ENCODE measurements at places on chromosomes 6 and 20.

- peak overlapping the region; percentile 17 for H3K27ac ChIP-seq
- peaks cover 22% of the 10 kb centered on the region for H3K4me1 ChIP-seq
- H3K36me3 ChIP-seq = peaks cover 27% of the 10 kb centered on the region
- no peak overlapping the region for H3K4me3 ChIP-seq
Observed at GRCh38 chr6:157209865-157210530, 113.3 kb downstream of the TMEM242 start.

DNA sequence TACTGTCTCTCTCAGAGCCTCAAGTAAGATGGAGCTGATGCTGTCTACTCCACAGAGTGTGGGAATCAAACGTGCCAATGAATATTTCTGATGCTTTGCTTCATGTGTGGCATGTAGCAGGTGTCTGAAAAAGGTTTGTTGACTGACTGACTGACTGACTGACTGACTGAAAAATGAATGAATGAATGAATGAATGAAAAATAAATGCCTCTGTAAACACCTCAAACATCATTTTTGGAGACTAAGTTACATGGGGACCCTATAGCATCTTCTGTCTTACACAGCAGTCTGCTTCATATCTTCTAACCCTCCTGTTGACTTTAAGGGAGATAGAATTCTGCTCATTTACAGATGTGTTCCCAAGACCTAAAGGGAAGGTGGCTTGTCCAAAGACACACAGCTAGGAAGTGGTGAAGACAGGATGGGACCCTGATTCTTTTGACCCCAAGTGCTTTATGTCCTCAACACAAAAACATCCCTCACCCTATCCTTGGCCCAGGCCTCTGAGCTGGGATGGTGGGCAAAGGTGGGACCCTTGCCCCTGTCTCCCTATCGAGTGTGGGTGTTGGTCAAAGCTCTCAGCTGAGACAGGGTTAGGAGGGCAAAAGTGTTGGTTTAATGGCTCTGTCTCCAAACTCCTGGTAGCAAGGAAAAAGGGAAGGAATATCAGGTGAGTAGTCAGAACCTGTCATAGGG lies 104.4 kb downstream of the TOX2 start:
- H3K27me3 ChIP-seq = no peaks in the 10 kb centered on the region
- H3K4me1 ChIP-seq = peaks cover 3% of the 10 kb centered on the region
- DNase-seq = no peak

DNA sequence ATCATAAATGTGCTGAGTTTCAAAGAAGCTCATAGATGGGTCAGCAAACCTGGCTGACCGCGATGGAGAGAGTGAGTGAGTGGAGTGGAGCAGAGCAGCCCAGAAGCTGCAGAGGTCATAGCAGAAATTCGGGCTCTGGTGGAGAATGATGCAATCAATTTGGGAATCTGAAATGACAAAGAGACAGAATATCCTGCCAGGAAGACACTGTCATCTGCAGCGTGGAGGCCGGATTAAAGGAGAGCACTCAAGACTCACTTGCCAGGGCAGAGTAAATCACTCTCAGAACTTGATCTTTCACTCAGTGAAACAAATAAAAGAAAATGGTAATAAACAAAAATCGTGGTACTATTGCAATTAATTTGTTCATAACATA lies 109.6 kb upstream of the RREB1 start:
- no peaks in the 10 kb centered on the region for H3K36me3 ChIP-seq
- peaks cover 15% of the 10 kb centered on the region for H3K4me1 ChIP-seq
- H3K4me3 ChIP-seq = no peak overlapping the region
- no peak for DNase-seq

DNA sequence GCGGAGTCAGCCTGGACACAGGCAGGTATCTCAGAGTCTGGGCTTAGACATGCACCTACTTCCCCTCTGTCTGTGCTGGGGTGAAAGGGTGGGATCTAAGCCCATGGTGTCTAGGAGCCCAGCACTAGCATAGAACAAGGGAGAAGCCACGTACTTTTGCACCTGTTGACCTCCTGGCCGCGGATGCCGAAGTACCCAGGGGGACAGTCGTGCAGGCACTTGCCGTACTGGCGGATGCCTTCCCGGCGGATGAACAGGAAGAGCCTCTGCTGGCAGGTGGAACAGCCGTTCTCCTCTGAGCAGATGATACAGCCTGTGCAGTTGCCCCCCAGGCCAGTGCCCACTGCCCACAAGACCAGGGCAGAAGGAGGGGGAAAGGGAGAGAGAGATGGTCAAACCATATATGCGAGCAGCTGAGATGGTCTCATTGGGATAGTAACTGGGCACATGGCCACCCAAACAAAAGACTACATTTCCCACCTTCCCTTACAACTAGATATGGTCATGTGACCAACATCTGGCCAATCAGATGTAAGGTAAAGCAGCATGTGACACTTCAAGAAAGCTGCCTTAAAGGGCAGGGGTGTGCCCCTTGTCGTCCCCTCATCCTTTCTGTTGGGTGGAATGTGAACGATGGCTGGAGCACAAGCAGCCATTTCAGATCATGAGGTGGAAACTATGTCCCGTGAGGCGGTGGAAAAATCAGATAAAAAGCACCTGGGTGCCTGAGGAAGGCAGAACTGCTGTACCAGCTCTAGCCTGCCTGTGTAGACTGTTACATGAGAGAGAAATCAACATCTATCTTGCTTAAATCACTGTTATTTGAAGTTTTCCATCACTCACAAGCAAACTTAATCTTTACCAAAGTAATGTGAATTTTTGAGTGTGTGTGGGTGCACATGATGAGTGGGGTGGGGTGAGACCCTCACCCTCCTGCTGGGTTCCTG lies 34.0 kb downstream of the RSPO4 start:
- H3K4me3 ChIP-seq = no peak overlapping the region
- DNase-seq = no peak
- no peaks in the 10 kb centered on the region for H3K4me1 ChIP-seq
- peaks cover 17% of the 10 kb centered on the region for H3K27me3 ChIP-seq
- H3K36me3 ChIP-seq = no peaks in the 10 kb centered on the region

- no peaks in the 10 kb centered on the region for H3K4me1 ChIP-seq
- H3K27ac ChIP-seq = no peak overlapping the region
- no peaks in the 10 kb centered on the region for H3K27me3 ChIP-seq
- peaks cover 43% of the 10 kb centered on the region for H3K36me3 ChIP-seq
- no peak for DNase-seq
Observed at GRCh38 chr20:47642624-47643023, 140.9 kb downstream of the NCOA3 start.

- H3K4me1 ChIP-seq = peaks cover 6% of the 10 kb centered on the region
- H3K36me3 ChIP-seq = peaks cover 2% of the 10 kb centered on the region
- H3K4me3 ChIP-seq = no peak overlapping the region
- no peak for DNase-seq
Observed at GRCh38 chr6:46815130-46815529, 21.9 kb downstream of the MEP1A start.

- H3K27ac ChIP-seq = peak overlapping the region; percentile 73
- no peak for DNase-seq
- H3K27me3 ChIP-seq = no peaks in the 10 kb centered on the region
- no peaks in the 10 kb centered on the region for H3K36me3 ChIP-seq
- peaks cover 37% of the 10 kb centered on the region for H3K4me1 ChIP-seq
- peak overlapping the region; percentile 86 for H3K4me3 ChIP-seq
Observed at GRCh38 chr20:20017844-20018185, 653 bp downstream of the NAA20 start.

DNA sequence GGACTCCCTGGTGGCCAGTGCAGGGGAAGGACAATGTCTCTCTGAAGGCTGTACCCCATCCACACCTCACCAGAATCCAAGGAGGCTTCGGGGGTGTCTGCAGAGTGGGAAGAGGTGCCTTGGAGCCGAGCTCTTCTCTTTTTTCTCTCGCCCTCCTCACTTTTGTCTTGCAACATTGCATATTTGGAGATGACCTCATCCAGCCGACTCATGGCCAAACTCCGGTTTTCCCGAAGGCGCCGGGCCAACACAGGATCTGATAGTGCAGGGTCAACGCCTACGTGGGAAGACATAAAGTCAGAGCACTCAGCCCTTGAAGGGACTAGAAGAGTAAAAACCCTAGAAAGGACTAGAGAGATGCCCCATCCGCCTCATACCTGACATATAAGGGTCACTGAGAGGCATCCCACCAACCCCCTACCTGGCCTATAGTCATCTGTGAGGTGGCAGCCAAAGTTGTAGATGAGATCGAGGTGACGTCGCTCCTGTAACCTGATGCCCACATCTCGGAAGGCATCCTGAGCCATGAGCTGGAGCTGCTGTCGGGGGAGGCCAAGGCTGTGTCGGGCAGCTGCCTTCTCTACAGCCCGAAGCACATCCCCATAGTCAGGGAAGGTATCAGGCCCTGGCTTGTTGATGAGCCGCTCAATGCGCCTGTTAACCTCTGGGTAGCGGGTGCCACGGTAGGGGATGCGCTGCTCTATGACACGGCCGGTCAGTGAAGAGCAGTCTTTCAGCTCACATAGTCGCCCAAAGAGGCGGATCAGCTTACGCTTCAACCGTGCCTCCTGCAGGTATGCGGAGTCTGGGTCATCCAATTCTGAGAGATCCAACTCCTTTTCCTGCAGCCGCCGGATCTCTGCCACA lies 3.0 kb upstream of the ZBTB22 start:
- H3K36me3 ChIP-seq = peaks cover 26% of the 10 kb centered on the region
- peaks cover 36% of the 10 kb centered on the region for H3K4me1 ChIP-seq
- H3K27me3 ChIP-seq = no peaks in the 10 kb centered on the region
- H3K4me3 ChIP-seq = peak overlapping the region; percentile 64
- DNase-seq = no peak

DNA sequence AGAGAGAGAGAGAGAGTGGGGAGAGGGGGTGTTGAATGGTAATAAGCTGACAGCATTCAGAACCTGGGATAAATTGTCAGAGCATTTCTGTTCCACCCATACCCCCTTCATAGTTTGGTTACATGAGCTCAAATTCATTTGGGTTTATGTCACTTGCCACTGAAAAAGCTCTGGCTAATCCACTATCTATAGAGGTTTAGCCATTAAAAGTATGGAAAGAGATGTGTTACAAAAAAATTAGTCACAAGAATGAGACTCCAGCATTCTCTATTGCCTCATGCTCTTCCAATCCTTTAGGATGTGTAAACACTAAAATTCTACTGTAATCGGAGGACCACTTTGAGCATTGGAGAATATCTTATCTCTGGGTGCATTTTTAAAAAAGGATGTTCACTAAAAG lies 297.6 kb upstream of the TCF21 start:
- H3K27me3 ChIP-seq = no peaks in the 10 kb centered on the region
- no peak overlapping the region for H3K4me3 ChIP-seq
- H3K4me1 ChIP-seq = peaks cover 13% of the 10 kb centered on the region

DNA sequence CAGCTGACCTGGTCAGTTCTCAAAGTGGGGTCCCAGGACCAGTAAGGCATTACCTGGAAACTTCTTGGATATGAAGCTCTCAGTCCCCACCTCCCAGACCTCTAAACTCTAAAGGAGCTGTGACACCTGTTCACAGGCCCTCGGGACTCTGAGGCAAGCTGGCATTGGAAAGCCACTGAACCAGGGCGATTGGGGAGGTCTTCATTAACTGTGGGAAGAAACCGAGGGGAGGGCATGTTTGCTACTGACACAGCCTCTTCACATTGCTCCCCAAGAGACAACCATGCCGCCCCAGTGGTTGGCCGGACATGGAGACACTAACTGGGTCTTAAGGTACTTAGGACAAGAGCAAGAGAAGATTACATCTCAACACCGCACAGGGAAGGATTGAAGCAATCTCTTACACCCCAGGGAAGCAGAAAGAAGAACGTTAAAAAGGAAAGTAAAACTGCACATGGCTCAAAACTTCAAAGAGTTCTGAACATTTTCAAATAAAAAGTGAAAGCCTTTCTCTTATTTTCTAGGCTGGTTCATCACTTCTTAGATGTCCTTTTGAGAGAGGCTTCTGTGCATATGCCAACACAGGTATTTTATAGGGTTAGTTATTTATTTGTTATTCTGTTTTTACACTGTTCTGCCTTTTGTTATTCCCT lies 210.0 kb upstream of the CST7 start:
- H3K4me1 ChIP-seq = no peaks in the 10 kb centered on the region
- no peaks in the 10 kb centered on the region for H3K36me3 ChIP-seq
- no peak for DNase-seq
- H3K27ac ChIP-seq = no peak overlapping the region

DNA sequence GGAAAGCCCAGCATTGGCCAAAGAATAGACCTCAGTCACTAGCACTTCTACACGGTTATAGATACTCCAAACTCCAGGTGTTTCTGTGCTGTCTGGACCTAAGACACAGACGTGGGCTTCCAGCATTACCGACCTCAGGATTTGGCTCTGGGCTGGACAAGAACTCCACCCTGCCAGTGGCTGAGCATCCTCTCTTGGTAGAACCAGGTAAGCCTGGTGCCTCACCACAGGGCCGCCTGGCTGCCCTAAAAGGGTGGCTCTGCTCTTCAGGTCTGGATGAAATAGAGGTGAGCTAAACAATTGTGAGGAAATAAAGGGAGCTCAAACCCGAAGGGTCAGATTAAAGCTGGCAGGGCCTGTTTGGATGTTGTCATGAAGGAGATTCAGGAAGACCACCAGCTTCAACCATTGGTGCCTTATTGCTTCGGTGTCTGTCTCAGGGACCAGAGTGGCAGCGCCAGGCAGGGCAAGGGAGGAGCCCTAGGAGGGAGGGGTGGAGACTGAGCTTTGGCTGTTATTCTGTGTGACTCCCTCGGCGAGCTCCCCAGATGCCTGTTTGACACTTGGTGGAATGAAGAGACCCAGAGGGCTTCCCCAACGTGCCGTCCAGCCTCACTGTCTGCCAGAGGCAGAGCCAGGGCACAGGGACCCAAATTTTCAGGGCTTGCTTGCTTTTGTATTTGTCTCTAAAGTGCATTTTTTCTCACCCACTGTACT lies 8.6 kb downstream of the SYNDIG1 start:
- no peak overlapping the region for H3K4me3 ChIP-seq
- DNase-seq = no peak
- H3K4me1 ChIP-seq = no peaks in the 10 kb centered on the region
- H3K36me3 ChIP-seq = no peaks in the 10 kb centered on the region

- H3K27ac ChIP-seq = no peak overlapping the region
- no peaks in the 10 kb centered on the region for H3K27me3 ChIP-seq
- no peak overlapping the region for H3K4me3 ChIP-seq
- H3K4me1 ChIP-seq = peaks cover 1% of the 10 kb centered on the region
- no peaks in the 10 kb centered on the region for H3K36me3 ChIP-seq
- DNase-seq = no peak
Observed at GRCh38 chr20:8267009-8267408, 134.9 kb downstream of the PLCB1 start.

- no peaks in the 10 kb centered on the region for H3K36me3 ChIP-seq
- H3K4me1 ChIP-seq = peaks cover 16% of the 10 kb centered on the region
- H3K4me3 ChIP-seq = no peak overlapping the region
- H3K27ac ChIP-seq = no peak overlapping the region
- no peak for DNase-seq
Observed at GRCh38 chr6:3569816-3570215, 113.0 kb upstream of the SLC22A23 start.

Data from progenitor cell of endocrine pancreas (in vitro differentiated cells).